Fibroblast of the aortic adventitia (primary cell): ENCODE measurements at places on chromosomes 2 and 18.

- DNase-seq: no peak
These were observed 334.0 kb upstream of the GCFC2 start for GRCh38 chr2:76044701-76045100.

- no peak for DNase-seq
These were observed 79.2 kb upstream of the HPCAL1 start for GRCh38 chr2:10223471-10223870.

GRCh38 chr2:159873258-159873657 is 75.2 kb upstream of the CD302 start:
- DNase-seq: no peak

GRCh38 chr2:170339322-170339721 is 161.4 kb downstream of the MYO3B start:
- no peak for DNase-seq

DNA sequence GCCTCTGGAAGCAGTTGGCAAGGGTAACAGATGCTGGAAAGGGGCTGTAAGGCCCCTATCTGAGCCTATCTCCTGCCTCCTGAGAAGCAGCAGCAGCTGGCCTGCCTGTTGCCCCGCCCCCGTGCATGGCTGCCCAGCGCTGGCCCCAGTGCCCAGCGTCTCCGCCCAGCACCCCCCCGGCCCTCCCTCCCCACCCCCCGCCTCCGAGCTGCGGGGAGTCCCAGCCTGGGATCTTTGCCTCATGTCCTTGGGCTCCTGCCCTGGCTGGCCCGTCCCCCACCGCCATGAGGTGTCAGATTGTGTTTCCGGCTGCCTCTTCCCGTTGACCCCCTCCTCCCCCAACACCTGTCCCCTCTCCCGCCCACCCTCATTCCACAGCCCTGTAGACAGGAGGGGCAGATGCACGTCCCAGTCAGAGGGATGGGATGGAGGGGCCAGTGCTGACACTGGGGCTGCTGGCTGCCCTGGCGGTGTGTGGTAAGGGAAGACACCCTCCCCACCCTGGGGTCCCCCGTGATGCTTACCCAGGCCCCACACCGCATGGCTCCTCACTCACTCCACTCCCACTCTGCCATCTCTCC is at the start of gene CHRND:
CHRND (plus strand) TSS at position 370 of the 581 bp plus-strand sequence; CDS start at position 426, 56 bp downstream.
- DNase-seq: no peak

DNA sequence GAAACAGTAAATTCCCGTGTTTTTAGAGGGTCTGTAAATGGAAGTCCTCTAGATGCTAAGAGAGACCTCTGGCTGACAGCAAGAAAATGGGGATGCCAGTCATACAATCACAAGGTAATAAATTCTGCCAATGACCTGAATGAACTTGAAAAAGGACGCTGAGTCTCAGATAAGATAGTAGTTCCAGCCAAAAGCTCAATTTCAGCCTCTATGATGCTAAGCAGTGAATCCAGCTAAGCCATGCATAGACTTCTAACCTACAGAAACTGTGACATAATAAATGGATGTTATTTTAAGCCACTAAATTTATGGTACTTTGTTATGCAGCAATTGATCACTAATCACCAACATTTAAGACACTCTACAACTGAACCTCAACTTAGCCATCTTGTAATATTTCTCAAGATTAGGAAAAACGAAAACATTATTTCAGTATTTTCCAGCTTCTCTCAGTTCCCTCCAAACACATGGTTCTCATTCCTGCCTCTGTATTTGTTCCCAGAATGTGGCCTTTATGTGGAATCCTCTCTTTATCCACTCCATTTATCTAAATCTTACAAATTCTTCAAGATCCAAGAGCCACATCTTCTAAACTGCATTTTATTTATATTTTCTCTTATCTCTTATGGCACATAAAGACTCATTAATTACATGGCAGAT is 331.1 kb downstream of the GULP1 start:
- DNase-seq: peak; percentile 63

DNA sequence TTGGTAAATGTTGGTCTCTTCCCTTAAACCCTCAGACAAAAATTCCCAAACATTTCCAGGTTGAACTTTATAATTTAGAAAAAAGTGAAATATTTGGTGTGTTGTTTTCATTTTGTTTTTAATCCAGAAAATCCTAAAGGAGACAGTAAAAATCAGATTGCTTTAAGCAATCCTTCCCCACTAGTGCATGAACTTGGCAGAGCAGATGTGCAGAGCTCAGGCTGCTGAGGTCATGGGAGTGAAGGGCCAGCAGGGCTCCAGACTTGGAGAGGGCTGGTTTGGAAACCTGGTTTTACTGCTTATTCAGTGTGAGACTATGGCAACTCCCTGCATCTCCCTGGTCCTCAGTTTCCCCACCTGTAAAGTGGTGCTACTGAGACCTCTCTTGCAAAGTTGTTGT is 66.7 kb upstream of the TEX51 start:
- no peak for DNase-seq

GRCh38 chr2:32965523-32966171 is 18.9 kb downstream of the LTBP1 start:
- no peak for DNase-seq

- DNase-seq: no peak
These were observed 556.1 kb downstream of the BCL11A start for GRCh38 chr2:59997371-59997770.

- DNase-seq: no peak
These were observed 91.4 kb downstream of the RTN4 start for GRCh38 chr2:54958717-54959371.

GRCh38 chr2:234905547-234906265 is 46.1 kb upstream of the SH3BP4 start:
- peak; percentile 51 for DNase-seq

DNA sequence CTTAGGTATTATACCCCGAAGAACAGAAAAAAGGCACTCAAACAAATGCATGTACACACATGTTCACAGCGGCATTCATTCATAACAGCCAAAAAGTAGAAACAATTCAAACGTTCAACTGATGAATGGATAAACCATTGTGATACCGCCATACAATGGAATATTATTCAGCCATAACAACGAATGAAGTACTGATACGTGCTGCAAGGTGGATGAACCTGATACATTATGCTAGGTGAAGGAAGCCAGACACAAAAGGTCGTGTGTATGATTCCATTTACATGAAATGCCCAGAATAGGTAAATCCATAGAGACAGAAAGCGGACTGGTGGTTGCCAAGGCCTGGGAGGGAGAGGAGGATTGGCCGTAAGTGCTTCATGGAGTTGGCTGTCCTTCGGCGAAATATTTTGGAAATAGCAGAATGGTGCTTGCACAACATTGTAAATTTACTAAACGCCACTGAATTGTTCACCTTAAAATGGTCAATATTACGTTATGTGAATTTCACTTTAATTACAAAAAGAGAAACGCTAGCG is 750 bp upstream of the RMP24 start:
- DNase-seq: no peak

DNA sequence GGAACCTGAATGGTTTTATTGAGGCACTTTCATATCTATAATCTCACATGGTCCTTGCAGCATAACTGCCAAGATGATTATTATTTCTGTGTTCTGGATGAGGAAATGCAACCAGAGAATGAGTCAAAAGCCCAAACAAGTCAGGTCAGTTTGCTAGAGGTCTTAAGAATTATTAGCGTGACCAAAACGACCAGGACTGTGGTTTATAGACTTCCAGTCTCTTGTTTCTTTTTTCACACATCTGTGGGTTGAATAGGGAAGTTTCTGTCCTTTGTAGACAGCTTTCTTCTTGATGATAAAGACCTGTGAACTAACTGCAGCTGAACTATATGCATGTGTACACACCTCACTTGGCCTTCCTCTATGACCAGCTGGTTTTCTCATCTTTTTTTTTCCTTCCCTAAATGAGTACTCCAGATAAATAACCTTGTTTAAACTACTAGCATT is 13.9 kb downstream of the ADAM23 start:
- no peak for DNase-seq

DNA sequence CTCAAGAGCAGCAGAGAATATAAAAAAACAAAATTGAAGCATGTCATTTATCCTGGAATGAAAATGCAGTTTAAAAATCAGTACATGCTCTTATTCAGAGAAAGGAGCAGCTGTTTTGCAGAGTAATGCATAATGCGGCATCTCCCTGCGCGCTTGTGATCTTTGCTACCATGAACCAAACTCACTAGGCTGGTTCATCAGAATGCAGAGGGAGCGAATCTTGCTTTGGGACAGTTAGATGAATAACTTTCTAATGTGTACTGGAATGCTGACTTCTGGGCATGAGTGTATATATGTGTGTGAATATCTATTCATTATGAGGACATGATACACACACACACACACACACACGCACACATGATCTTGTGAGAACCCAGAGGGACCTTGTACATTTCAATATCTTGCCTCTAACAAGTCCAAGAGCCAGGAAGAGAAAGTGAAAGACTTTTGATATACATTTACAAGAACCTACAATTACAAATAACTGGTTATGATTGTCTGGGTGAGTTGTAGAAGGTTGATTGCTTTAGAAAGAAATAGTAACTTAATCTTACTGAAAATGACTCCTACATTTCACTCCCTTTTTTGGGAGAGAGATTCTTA is 54.1 kb upstream of the THOC1 start:
- DNase-seq: no peak

DNA sequence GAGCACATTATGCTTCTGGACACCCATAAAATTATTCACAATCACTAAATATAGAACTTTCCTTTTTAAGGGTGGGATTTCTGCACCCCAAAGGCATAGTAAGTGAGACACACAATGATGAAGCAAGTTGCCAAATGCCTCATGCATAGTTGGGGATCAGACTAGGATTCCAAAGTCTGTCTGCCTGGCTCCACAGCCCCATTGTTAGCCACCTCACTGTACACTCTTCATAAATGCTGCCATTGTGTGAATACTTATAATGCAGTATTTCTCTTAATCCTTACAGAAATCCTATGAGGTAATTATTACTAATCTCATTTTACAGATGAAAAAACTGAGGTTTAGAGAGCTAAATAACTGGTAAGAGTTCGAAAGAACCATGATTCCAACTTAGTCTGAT is 738.6 kb downstream of the ERBB4 start:
- DNase-seq: no peak

DNA sequence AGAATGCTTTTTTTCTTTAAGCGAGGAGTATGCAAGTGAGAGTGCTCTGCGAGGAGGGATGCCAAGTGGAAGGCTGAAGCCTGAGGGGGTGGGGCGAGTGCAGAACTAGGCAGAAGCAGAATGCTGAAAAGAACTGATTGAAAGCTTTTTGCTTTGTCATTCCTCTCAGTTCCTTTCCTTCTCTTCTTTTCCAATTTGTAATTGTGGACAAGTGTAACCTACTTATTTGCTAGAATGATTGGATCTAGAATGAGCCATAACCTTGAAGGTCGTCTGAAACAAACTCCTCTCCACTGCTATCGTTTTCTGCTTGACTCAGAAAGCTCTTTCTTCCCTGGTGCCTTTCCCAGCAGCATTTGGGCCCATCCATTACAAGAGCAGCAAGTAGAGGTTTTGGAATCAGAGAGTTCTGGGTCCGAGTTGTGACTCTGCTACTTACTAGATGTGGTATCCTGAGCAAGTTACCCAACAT is 115.3 kb downstream of the METTL8 start:
- peak; percentile 44 for DNase-seq

- no peak for DNase-seq
These were observed 89.5 kb upstream of the STK39 start for GRCh38 chr2:168336786-168337388.

DNA sequence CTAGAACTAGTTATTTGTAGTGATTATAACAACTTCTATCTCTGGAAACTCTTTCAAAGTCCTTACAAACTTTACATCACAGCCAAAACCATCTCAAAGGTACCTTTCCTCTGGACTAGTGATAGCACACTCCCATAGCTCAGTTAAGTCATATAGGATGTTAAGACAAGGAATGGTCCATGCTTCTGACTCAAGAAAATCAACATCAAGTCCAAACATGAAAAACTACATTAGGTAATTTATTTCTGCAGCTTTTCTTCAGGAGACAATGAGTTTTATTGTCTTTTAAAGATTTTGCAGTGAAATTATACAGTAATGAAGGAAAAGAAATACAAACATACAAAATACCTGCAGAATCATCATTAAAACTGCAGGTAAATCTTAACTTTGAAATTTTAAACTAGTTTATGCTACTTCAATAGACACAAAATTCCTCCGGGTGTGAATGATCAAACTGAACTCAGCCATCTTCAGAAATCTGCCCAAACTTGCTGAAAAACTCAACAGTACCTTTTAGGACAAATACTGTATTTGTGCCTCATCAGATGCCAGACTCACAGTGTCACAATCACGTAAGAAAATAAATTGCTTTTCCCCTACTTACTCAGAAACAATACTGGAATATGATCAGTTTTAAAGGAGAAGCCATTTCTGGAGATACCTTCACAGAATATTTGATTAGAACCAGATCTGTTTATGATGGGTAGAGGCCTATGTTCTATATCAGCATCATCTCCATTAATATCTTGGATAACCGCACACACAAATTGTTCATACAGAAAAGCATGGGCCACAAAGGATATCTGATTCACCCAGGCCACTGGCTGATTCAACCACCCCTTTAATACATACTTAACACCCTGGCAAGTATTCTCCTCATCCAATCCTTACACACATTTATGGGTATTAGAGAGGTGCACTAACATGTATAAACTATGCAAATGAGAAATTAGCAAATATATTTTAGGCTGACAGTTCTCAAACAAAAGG is 2.6 kb downstream of the TMEM131 start:
- no peak for DNase-seq

DNA sequence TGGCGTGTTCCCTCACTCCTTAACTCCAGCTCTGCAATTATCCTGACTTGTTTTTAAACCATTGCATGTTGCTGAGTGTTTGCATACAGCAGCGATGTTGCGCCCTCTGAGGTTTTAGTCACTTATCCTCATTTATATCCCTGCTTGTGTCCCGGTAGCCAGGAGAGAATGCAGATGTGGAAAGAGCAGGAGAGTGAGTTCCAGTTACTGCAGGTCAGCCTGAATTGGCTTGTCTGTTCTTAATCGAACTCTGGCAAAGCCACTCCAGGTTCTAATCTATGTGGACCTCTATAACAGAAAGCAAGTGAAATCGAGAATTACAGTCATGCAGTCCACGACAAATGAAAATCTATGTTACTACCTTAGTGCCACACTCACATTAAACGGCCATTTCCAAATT is 295.1 kb upstream of the REV1 start:
- no peak for DNase-seq

DNA sequence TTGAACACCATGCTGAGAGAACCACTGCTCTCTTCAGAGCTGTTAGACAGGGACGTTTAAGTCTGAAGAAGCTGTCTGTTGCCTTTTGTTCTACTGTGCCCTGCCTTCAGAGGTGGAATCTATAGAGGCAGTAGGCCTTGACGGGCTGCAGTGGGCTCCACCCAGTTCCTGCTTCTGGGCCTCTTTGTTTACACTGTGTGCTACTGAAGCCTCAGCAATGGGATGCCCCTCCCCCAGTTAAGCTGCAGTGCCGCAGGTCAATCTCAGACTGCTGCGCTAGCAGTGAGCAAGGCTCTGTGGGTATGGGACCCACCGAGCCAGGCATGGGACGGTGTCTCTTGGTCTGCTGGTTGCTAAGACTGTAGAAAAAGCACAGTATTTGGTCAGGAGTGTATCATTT is 162.3 kb upstream of the NXPH2 start:
- no peak for DNase-seq
